ENCODE measurements at places on chromosomes 12 and 14.

GRCh38 chr12:70426620-70427019, 60.5 kb downstream of the KCNMB4 start:
- DNase-seq: no peak

DNA sequence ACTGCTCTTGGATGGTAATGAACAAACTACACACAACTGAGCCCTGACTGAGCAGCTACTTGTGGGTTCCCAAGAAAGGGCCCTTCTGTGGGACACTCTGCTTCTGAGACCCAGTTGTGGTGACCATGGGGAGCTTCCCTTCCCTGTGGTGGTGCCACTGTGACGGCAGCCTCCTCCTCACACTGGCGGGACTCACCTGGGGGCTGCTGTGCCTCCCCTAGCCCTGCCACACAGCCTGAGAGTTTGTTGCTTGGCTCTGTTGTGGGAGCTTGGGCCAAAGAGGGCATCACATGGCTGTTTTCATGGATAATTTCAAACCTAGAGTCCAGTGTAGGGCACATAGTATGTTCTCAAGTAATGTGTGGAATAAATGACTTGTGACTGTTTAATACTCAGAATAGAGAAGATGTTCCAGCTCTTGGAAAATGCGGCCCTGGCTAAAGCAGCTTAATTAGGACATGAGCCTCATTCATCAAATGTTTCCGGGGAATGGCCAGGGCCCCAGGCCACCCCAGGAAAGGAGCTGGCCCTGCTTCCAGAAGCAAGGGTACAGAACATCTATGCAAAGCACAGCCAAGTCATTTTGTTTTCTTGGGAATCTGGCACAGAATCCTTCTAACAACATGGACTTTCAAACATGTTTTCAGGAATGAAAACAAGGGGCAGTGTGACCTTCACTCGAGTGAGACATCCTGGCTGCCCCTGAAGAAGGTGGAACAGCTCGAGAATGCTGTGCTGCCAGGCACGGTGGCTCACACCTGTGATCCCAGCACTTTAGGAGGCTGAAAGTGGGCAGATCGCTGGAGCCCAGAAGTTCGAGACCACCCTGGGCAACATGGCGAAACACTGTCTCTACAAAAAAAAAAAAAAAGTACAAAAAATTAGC, 21.2 kb downstream of the ZFYVE21 start:
- peak; percentile 43 for DNase-seq

DNA sequence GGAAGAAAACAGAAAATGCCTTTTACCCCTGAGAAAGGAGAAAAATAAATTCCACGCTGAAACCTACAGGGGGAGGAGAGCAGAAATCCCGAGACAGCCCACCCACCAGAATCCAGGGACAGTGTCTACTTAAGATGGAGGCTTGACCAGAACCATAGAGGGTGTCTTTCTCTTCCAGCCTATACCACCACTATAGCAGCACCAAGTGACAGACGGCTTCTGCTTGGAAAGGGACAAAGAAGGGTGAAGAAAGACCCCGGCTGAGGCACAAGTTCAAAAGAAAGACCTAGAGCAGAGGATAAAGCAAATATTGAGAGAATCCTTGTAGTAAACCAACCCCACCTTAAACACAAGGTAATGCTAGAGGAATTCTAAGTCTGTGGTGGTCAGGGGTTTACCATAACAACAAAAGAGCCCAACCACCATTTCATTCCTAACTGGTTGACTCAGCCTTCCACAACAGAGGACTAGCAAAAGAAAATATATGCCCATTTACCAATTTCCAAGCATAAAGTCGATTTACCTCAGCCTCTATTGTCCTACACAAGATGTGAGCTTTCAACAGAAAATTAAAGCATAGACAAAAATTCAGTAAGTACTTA, 105.3 kb upstream of the FOXG1 start:
- no peak for DNase-seq

GRCh38 chr14:51789114-51789513, 71.3 kb upstream of the GNG2 start:
- no peak for DNase-seq

DNA sequence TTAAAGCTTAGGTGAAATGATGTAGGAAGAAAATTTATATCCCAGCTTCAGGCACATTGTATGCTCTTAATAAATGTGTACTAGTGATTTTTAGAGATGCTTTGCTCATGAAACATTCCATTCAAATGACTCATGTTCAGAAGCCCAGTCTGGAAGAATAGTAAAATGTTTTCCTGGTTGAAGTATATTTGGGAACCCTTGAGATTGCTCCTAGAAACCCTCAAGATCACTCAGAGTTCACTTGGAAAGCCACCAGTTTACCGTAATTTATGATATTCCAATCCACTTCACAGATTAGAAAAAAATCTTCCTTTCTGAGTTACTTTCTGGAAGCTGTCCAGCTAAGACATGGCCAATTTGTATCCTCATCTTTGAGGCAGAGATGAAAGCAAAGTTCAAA, 186.4 kb downstream of the SYT10 start:
- no peak for DNase-seq

- no peak for DNase-seq
Observed at GRCh38 chr12:128974881-128975280, 121.6 kb downstream of the GLT1D1 start.

GRCh38 chr12:53989227-53990113, 4.5 kb downstream of the HOXC10 start:
- DNase-seq: no peak

GRCh38 chr12:103495469-103496456, at the start of gene C12orf42:
Gene C12orf42 (minus strand): TSS chr12:103495968. CDS start chr12:103478426, 17,542 bp downstream.
- peak; percentile 55 for DNase-seq

DNA sequence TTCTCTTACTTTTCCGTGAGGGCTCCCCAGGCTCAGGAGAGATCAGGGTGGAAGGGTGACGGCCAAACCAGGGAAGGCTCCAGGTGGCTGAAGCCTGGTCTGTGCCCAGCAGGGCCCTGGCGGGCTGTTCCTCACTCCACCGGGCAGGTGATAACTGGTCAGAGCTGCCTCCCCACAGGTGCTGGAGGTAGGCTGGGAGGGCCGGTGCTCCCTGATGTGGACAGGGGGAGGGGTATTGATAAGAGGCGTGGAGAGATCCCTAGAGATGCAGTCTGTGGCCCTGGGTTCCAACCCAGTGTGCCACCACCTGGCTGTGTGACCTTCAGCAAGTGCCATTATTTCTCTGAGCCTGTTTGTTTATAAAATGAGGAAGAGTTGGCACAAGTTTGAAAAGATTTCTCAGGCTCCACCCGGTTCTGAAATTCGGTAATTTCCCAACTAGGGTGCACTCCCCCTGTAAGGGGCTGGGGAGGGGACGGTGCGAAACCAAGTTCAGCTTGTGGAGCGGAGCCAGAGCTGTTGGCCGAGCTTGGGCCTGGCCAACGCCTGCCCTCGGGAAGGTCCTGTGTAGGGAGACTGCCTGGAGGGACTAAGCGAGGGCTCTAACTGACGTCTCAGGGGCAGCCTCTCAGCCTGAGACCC, 1.0 kb upstream of the NR4A1 start:
- DNase-seq: peak; percentile 73

DNA sequence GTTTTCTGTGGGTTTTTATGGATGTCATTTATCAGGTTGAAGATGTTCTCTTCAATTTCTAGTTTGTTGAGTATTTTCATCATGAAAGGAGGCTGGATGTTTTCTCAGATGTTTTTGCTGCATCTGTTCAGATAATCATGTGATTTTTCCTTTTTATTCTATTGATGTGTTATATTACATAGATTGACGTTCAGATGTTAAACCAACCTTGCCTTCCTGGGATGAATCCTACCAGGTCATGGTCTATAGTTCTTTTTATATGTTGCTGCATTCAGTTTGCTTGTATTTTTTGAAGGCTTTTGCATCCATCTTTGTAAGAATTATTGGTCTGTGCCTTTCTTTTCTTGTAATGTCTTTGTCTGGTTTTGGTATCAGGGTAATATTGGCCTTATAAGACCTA, 43.9 kb upstream of the LYZ start:
- DNase-seq: no peak

DNA sequence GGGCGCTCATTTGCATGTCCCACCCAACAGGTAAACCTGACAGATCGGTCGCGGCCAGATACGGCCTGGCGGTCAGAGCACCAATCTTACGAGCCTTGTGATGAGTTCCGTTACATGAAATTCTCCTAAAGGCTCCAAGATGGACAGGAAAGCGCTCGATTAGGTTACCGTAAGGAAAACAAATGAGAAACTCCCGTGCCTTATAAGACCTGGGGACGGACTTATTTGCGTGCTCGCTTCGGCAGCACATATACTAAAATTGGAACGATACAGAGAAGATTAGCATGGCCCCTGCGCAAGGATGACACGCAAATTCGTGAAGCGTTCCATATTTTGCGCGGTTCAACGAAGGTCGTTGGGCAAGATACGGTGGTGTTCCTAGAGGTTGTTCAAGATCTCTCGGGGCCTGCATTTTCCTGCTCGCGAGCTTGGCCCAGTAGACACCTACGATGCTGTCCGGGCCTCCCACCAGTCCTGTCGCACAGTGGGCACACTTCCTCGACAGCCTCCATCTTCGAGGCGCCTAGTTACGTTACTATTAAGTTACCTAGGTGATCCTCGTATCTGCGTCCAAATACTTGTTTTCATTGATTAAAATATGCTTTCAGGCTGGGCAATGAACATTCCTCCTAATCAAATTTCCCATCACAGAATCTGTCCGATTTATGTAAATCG, at the start of gene RNU6-7:
Gene RNU6-7, plus strand, starts transcription at position 230 of the 675 bp plus-strand sequence.
- DNase-seq: no peak

DNA sequence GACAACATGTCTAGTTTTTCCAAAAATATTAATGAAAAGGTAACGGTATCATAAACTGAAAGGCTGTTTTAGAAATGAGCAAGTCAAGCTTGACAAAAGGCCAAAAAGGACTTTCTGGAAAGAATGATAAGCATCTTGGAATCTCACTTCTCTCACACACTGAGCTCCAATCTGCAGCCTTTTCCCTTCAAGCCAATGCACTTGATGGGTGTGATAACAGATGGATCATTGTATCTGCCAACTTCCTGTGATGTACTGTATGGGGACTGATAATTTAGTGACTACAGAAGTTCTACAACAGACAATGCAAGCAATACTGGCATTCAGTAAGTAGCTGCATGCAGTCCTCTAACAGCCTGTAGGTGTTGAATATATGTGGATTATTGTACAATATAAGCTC, 147.1 kb downstream of the MED13L start:
- DNase-seq: no peak

- DNase-seq: no peak
Observed at GRCh38 chr12:57752668-57753000, 524 bp upstream of the CDK4 start.

DNA sequence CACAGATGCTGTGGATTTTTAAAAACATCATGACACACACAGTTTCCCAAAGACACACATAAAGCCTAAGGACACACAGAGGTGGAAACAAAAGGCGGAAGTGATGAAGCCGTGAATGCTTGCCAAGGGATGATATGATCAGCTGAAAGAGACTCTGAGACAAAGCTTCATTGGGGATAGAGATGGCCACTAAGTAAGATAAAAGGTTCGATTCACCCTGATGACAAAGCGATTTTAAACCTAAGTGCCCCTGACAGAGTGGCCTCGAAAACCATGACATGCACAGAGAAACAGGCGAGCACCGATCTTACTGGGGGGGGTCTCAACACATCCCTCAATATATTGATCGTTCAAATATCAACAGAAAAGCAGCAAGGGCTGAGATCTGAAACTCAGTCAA, 20.3 kb upstream of the EIF5 start:
- DNase-seq: no peak

GRCh38 chr14:21072781-21073339, 2.8 kb downstream of the ARHGEF40 start:
- no peak for DNase-seq

GRCh38 chr14:23482823-23483148, 13.3 kb downstream of the NGDN start:
- DNase-seq: no peak

GRCh38 chr12:120537856-120538220, 3.7 kb downstream of the RNF10 start:
- no peak for DNase-seq

DNA sequence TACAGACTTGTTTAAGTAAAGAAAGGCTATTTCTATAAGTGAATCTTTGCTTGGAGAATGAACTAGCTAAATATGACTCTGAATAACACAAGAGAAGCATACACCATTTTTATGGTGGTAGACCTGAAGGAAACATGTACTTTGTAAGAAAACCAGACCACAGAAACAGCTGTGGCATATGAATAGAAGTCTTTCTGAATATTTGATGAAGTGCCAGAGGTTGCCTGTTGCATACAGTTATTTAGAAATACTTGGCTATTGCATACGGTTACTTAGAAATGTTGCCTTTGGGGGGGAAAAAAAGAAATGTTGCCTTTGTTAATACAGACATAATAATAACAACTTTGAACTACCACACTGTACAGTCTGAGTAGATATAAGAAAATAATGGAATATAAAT, 16.8 kb upstream of the LEMD3 start:
- no peak for DNase-seq

DNA sequence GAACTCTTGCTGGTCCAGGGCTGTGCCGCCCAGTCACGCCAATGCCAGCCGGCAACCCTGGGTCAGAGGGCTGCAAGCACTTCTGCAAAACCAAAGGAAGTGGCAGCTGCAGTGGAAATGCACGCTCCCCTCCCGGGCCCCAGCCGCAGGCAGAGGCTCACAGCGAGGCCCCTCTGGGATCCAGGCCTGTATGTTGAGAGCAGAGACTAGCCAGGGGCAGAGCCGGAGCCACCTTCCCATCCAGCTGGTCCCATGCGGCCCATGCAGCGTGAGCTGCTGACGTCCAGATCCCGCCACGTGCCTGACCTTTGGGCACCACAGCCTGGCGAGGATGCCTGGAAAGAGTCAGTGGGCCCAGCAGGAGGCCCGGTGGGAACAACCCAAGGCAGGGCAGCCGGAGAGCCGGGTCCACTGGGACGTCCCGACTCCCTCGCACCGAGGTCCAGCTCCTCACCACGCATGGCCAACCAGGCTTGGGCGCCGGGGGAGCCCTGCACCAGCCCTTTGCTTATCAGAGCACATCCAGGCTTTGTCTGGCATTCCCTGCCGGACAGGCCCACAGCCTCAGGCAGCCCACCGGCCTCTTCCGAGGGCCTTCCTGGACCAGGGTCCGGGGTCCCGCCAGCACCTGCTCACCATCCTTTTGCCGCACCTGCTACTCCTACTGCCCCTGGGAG, 4.3 kb downstream of the GPR132 start:
- DNase-seq: peak; percentile 86

- DNase-seq: no peak
Observed at GRCh38 chr14:89399594-89400068, 17.4 kb downstream of the FOXN3 start.

GRCh38 chr12:82870771-82871377, 184.2 kb downstream of the TMTC2 start:
- DNase-seq: no peak
